ENCODE measurements at places on chromosomes 3 and 15. TPM values are rescaled to one million over a fixed set of nuclear protein-coding genes. Genes with fewer than 3 reads are reported as not detected.

GRCh38 chr3:13142552-13143380 is 69.5 kb upstream of the IQSEC1 start:
- no peak for DNase-seq

DNA sequence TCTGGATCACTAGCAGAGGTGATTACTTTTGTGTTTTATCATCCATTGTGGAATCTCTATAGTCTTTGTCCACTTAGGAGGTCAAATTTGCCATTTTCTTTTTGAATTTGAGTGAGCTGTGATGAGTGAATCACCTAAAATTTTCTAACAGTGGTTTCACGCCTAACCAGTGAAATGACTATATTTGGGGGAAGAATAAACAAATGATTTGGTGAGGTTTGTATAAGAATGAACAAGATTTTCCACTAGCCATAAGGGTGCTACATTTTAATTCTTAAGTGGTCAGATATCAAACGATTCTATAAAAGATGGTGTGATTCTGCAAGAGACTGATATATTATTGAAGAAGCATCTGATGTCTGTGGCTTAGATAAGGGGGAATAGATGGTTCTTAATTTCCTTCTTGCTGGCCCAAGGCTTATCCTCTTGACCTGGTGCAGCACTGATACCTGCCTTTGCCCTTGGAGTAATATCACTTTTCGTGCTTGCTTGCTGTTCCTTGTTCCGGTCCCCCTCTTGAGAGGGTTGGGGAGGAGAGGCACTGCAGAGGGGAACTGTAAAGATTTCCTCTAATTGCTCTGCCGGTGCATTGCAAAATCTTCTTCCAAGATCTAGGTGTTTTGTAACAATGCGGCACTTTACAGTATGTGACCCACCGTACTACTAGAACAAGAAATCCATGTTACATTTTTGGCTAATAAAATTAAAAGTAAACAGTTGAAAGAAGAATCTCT is 14.5 kb downstream of the C3orf20 start:
- DNase-seq: no peak

- DNase-seq: no peak
These were observed 6.2 kb upstream of the OGG1 start for GRCh38 chr3:9743548-9743947.

DNA sequence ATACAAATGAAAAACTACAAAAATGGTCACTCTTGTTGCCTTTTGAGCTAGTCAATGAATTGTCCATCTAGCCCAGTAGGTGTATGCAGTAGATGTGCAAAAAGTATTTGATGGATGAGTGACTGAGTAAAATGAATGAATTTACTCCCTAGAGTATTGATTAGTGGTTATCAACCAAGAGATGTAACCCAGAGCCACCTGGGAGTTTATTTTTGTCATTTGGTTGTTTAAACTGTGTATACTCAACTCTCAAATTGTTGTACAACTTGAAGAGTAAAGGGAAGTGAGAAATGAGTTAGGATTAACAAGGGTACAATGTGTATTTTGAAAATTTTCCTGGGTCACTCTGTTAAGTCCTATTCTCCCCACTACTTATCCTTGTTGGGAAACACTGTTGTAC is 124.1 kb upstream of the TMCO5A start:
- DNase-seq: no peak

The TATDN2 gene
- polyA plus RNA-seq: 28.3 TPM

The RAB43 gene
- 9.5 TPM for polyA plus RNA-seq
